ENCODE measurements at places on chromosomes 11 and 22.

DNA sequence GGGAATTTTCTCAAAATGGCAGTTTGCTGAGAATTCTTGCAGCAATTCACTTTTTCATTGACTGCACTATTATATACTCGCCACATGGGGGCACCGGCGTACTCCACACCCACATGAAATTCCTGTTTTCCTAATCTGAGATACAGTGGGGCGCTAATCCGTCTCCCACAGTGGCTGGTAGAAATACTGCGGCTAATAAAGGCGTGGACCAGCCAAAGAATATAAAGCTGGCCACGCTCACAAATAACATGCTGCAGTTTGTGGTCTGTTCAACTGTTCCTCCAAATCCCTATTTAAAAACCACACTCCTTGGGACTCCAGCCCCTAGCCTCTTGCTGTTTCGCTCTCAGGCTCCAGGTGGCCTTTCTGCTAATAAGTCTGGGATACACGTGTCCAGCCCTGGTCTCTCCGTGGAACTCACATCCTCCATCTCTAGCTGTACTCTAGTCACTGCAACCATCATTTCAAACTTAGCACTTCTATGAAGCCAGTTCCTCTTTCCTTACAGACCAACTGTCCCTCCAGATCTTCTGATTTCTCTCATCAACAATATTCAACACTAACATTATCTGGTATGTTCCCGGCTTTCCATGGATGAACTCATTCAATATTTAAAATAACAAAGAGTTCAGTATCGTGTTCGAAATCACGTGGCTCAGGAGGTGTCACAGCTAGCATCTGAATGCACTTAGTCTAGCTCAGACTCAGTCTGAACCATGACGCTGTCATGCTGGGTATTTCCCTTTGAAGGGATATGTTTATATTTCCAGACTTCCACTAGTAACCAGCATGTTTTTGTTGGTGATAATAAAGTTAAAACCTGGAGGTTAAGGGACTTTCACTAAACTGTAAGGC is 22.0 kb downstream of the TBRG1 start:
- no peak for DNase-seq

GRCh38 chr11:36249246-36249645 is 40.0 kb downstream of the COMMD9 start:
- no peak for DNase-seq

- no peak for DNase-seq
Observed at GRCh38 chr11:104442321-104442720, 278.4 kb upstream of the PDGFD start.

GRCh38 chr11:20097319-20098221 is 62.7 kb downstream of the DBX1 start:
- DNase-seq, result no peak

DNA sequence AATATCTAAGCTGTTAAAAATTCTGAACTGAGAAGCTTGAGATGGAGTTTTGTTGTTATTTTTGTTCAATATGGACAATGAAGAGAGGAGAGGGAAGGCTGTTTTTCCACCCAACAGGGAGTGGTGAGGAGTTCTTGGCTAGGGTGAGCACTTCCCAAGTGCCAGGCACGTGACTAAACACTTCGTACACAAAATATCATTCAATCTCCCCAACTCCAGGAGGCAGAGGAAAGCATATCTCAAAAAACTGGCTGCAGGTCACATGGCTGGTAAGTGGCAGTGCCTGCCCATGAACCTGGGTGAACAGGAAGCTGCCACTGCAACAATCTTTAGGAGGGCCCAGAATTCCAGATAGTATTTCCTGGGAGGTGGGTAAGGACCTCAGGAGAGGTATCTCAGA is 11.6 kb downstream of the ELF5 start:
- DNase-seq, result no peak

DNA sequence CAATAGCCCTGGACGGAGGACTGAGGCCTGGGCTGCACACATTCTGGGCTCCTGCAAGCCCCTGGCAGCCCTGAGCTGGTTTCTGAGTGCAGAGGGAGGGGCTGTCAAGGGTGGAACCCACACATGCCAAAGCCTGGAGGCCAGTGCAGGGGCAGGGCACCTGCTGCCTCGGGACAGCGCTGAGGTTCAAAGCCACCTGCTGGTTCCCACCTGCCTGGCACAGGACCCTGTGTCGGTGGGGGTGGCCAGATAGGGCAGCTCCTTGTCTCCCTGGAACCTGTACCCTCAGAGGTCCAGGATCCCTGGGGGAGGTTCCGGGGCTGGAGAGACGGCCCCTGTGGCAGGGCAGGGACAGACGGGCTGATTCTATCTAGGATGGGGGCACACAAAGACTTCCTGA is 40.8 kb downstream of the RTN4R start:
- DNase-seq, result no peak

DNA sequence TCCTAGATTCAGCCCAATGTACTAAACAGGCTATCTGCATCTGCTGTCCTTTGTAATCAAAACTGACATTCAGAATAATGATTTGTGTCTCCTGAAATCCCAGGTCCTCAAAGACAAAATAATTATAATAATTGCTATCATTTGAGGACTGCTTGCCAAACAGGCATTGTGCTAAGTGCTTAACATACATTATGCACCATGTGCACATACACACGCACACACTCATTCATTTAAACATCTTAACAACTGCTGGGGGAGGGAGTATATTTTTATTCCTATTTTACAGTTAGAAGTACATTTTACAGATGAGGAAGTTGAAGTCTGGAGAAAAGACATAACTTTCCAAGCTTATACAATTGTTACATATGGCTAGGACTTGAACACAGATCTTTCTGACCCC is 308.0 kb upstream of the ZC3H12C start:
- no peak for DNase-seq

- no peak for DNase-seq
Observed at GRCh38 chr11:128908391-128909246, 17.5 kb downstream of the KCNJ5 start.

DNA sequence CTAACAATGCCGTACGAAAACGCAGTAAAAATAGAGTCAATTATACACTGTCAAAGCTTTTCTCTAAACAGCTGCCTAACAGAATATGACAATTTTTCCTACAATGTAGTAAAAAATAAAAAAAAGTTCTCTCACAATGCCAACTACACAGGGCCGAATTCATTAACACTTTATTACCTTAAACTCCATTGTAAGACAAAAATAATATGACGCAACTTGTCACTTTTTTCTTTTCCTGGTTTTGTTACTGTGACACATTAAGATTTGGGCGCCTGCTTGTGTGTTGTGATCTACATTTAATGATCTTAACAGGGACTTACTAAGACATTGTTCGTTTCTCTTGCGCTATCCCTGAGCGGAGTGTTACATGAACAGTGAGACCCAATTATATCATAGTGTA is 204.1 kb downstream of the INSC start:
- no peak for DNase-seq

- DNase-seq, result no peak
Observed at GRCh38 chr11:12377106-12377823, at the start of gene PARVA. Gene PARVA, plus strand, starts transcription at chr11:12377571. Its CDS starts 77 bp downstream, at chr11:12377648.

DNA sequence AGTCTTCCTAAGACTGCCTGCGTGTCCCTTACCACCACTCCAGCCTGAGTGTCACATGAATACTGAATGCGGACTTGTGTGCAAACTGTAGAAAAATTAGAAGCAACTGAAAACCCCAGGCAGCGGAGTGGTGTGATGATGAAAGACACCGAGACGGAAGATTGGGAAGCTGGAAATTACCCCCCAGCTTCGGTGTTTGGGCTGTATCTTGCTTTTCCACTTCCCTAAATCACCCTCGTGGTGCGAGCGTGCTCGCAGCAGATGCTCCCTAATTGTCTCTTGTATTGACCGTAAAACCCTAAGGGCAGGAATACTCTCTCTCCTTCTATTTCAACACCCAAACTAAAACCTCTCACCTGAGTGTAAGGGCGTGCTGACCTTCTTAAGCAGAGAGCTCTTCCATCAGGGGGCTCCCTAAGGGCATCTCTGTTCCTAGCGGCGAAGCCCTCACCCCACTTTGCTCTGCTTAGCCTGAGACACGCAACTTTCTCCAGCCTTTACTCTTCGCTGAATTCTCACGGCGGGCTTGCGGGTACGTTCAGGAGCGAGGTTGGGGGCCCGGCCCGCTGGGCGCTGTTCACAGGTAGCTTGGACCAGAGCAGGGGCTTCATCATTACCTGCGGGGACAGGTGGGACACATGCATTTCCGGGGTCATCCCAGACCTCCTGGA is 62.4 kb downstream of the CRYBB2 start:
- no peak for DNase-seq
